ENCODE measurements at places on chromosomes 3 and 15. TPM values are rescaled to one million over a fixed set of nuclear protein-coding genes. Genes with fewer than 3 reads are reported as not detected.

The TMCO5A gene
- not detected for polyA plus RNA-seq

The POPDC2 gene
- 11.5 TPM for polyA plus RNA-seq

The GPR171 gene
- polyA plus RNA-seq = not detected

The HLTF gene
- 15.8 TPM for polyA plus RNA-seq

The GXYLT2 gene
- 33.0 TPM for polyA plus RNA-seq

The CGNL1 gene
- 6.7 TPM for polyA plus RNA-seq

The COPS2 gene
- polyA plus RNA-seq = 95.9 TPM

The ZNF710 gene
- 10.2 TPM for polyA plus RNA-seq

The GPR27 gene
- polyA plus RNA-seq = 4.2 TPM

The ISLR gene
- polyA plus RNA-seq = 195 TPM

The ARHGAP11A gene
- 17.2 TPM for polyA plus RNA-seq

The FMN1 gene
- 1.0 TPM for polyA plus RNA-seq

The RPP25 gene
- 2.0 TPM for polyA plus RNA-seq

The SEMA3B gene
- polyA plus RNA-seq = 33.7 TPM

The BCL2A1 gene
- 0.18 TPM for polyA plus RNA-seq

The SV2B gene
- polyA plus RNA-seq = 3.6 TPM

The CYP11A1 gene
- 2.4 TPM for polyA plus RNA-seq

The RABL3 gene
- 16.1 TPM for polyA plus RNA-seq

The PPP1R14D gene
- not detected for polyA plus RNA-seq

The FAM3D gene
- polyA plus RNA-seq = not detected

The TLR9 gene
- polyA plus RNA-seq = 0.14 TPM

The MINAR1 gene
- 1.3 TPM for polyA plus RNA-seq

The ATP8B4 gene
- polyA plus RNA-seq = 5.1 TPM

The TRANK1 gene
- 4.2 TPM for polyA plus RNA-seq

The CP gene
- 1.7 TPM for polyA plus RNA-seq

The PPARG gene
- polyA plus RNA-seq = 4.8 TPM

The ARGFX gene
- polyA plus RNA-seq = not detected

The GALNT15 gene
- polyA plus RNA-seq = 0.79 TPM

The TP63 gene
- 9.6 TPM for polyA plus RNA-seq

The DGKG gene
- 2.0 TPM for polyA plus RNA-seq

The GABRB3 gene
- 1.3 TPM for polyA plus RNA-seq

The PSTPIP1 gene
- polyA plus RNA-seq = 2.7 TPM

The WDR76 gene
- 11.0 TPM for polyA plus RNA-seq

The TNNC1 gene
- polyA plus RNA-seq = 1,157 TPM

The GOLGA6A gene
- not detected for polyA plus RNA-seq

The ATP13A4 gene
- 0.33 TPM for polyA plus RNA-seq

The FBXW12 gene
- polyA plus RNA-seq = 0.16 TPM

The PLIN1 gene
- 0.11 TPM for polyA plus RNA-seq

The PRICKLE2 gene
- polyA plus RNA-seq = 9.9 TPM

The FILIP1L gene
- polyA plus RNA-seq = 38.6 TPM

The NR2E3 gene
- 3.0 TPM for polyA plus RNA-seq

The GRK7 gene
- not detected for polyA plus RNA-seq

The CSK gene
- 34.3 TPM for polyA plus RNA-seq

The UNC45A gene
- polyA plus RNA-seq = 28.4 TPM

The MCCC1 gene
- 13.4 TPM for polyA plus RNA-seq

The NPAP1 gene
- 0.13 TPM for polyA plus RNA-seq

The AHSG gene
- not detected for polyA plus RNA-seq

The TOPBP1 gene
- polyA plus RNA-seq = 22.8 TPM

Data from muscle of leg (tissue), 16 donors.